ENCODE measurements at places on chromosomes 13 and 19. TPM values are rescaled to one million over a fixed set of nuclear protein-coding genes. Genes with fewer than 3 reads are reported as not detected.

DNA sequence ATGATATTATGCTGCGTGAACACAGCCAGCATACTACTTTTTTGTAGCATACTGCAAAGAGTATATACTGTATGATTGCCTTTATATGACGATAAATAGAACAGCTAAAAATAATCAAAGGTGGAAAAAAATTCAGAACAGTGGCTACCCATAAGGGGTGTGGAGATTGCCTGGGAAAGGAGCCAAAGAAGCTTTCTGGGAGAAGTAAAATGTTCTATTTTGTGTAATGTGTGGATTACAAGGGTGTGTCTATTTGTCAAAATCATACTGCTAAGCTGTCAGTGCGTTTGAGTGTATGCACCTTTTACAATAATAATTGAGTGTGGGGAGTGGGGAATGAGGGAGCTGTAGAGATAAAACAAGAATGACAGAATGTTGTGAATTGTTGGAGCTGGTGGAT is 45.2 kb upstream of the MTIF3 start:
- DNase-seq: no peak

DNA sequence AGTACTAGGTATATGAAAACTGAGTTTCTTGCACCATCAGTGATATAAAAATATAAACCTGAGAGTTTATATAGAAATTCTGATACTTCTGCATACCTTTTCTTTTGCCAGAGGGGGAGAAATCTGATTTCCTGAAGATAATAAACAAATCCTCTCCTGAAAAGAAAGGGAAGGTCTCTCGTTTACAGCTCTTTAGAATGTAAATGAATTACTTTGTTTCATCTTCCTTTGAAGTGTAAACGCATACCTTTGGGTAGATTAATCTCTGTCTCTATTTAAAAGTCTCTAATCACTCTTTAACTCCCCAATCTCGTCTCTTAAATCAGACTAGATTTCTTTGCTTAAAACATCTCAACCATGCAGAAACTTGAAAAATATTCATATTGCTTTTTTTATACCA is 1092.9 kb downstream of the SLITRK5 start:
- no peak for DNase-seq

DNA sequence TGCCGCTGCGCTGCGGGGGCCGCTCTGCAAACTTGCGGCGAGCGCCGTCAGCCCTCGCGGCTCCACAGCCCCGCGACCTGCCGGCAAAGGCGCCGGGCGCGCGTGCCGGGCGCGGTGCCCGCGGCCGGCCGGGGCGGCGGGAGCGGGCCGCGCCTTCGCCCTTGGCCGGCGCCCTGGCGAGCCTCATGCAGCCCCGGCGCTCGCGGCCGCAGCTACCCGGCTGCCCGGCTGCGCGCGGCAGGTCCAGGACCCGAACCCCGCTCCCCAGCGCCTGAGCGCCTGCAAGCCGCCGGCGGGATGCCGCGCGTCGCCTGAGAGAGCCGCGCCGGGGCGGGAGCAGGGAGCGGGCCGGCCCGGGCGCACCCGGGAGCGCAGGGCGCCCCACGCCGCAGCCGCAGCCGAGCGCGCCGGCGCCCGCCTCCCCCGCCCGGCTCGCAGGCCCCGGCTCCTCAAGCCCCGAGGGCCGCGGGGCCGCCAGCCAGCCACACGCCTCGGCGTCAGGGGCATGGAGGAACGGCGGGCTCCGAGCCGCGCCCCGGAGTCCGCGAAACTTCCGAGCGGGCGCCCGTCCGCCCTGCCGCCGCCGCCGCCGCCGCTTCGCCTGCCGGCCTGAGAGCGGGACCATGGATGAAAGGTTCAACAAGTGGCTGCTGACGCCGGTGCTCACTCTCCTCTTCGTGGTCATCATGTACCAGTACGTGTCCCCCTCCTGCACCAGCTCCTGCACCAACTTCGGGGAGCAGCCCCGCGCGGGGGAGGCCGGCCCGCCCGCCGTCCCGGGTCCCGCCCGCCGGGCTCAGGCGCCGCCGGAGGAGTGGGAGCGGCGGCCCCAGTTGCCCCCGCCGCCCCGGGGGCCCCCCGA is 564 bp downstream of the HS6ST3 start:
- DNase-seq: no peak

- DNase-seq: no peak
These were observed 89.7 kb downstream of the ZAR1L start for GRCh38 chr13:32225481-32225931.

DNA sequence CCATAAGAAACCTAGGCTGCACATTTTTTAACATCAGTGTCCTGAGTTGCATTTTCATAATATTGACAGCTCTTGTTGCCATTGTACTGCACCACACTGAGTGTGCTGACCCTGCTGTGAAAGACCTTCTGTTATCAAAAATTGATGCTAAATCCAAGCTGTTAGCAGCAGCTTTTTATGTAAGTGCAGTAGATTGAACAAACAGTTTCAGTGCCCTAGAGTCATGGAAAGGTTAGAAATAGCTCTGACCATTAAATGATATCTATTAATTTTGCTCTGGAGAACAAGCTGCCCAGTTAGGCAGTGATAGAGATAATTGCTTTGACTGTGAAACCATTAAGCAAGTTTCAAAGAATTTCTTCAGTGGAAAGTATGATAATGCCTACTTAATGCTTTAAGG is 1289.2 kb upstream of the PCDH20 start:
- no peak for DNase-seq

DNA sequence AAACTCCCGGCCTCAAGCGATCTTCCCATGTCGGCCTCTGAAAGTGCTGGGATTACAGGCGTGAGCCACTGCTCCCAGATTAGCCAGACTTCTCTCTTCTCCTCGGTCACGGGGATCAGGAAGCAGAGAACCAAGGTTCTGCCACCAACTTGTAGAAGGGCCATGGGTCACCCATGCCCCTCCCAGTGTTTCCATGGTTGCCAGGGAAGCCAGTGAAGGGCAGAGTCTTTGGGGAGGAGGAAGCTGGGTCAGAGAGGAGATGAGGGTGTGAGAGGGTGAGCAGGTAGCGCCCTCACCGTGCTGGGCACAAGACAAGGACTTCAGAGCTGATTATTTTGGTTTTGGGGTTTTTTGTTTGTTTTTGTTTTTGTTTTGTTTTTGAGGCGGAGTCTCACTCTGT is 77.1 kb downstream of the GNG7 start:
- no peak for DNase-seq

- no peak for DNase-seq
These were observed 2.4 kb downstream of the PAK4 start for GRCh38 chr19:39127812-39128515.

DNA sequence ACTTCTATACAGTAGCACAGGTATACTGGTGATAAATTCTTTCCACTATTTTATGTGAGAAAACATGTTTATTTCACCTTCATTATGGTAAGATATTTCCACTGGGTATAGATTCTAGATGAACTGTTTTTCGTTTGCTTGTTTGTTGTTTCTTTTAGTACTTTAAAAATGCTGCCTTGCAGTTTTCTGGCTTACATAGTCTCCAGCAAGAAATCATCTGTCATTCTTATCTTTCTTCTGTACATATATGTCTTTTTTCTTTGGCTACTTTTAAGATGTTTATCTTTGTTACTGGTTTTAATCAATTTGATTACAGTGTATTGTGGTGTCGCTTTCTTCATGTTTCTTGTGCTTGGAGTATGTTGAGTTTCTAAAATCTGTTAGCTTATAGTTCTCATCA is 333.3 kb upstream of the HTR2A start:
- no peak for DNase-seq

DNA sequence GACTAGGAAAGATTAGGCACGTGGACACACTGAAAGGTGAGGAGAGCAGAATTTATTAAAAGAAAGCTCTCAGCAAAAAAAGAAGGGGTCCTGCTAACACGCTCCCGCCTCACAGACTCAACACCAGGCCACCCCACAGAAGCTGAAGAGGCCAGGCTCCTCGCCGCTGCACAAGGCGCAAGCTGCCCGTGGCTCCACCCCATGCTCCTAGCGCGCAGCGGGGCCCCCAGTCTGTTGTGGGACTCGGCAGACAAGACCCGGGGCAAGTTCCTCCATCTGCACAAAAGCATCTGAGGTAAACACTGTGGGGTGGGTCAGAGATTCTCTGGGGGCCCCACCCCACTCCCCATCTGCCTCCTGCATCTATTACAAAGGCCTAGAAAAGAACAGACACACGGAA is 1462.4 kb downstream of the EFNB2 start:
- DNase-seq: no peak

DNA sequence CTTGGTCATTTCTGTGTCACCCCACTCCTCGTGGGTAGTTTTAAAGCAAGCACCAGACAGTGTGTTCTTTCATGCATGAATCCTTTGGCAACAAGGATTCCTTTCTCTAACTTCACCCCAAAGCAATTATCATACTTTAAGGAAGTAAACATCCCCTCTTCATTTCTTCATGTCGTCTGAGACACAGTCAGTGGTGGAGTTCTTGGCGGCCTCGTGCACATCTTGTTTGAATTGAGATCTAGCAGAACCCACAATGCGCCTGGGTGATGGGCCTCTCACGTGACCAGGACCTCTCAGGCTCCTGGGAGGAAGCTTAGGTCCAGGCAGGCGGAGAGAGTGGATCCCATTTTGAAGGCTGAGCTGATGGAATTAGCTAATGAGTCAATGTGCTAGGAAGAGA is 2.6 kb downstream of the ACSBG2 start:
- DNase-seq: no peak

- no peak for DNase-seq
These were observed 211.0 kb downstream of the EFNB2 start for GRCh38 chr13:106324444-106324843.

DNA sequence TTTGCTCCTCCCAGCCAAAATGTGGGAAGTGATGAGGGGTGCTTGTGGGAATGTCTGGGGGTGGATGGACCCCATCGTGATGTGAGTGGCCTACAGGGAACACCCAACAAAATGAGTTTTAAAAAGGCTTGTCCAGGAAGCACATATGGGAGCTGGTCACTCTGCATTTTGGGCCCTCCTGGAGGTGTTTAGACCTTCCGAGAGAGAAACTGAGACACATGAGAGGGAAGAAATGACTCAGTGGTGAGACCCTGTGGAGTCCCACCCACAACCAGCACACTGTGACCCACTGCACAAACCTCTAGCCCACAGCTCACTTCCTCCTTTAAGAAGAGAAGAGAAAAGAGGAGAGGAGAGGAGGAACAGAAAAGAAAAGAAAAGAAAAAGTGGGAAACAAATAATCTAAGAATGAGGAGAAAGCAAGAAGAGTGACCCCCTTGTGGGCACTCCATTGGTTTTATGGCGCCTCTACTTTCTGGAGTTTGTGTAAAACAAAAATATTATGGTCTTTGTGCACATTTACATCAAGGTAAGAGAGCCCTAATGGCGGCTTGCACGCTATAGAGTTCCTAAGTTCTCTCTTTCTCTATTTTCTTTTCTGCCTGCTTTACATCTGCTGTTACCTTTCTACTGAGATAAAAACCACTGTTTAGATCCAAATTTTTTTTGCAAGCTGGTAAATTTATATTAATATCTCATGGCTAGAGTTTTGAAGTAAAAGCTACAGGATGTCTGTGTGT is 13.3 kb upstream of the LILRB1 start:
- DNase-seq: no peak

Gene LILRB4
- 9.6 TPM for total RNA-seq

Gene LILRB2
- 2.6 TPM for total RNA-seq

- no peak for DNase-seq
These were observed 5.5 kb upstream of the IFI30 start for GRCh38 chr19:18167975-18168645.

Gene SOX1
- total RNA-seq: 4.8 TPM

GRCh38 chr13:48578516-48579164 is 45.8 kb upstream of the RCBTB2 start:
- no peak for DNase-seq

GRCh38 chr13:99399623-99399974 is 92.4 kb upstream of the GPR183 start:
- no peak for DNase-seq

DNA sequence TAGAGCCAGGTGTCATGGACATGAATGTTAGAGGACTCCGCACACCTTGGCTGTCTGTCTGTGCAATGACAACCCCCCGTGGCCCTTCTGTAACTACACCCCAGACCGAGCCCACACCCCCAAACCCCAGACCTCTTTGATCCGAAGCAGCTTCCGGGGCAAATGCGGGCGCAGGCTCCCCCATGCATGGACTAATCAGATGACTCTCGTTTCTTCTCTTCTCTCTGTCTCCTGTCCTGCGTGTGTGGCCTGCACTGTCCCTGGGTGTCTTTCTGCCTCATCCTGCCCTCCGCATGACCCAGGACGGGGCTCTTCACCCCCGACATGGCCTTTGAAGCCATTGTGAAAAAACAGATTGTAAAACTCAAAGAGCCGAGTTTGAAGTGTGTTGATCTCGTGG is 38.9 kb downstream of the TMED1 start:
- DNase-seq: no peak

DNA sequence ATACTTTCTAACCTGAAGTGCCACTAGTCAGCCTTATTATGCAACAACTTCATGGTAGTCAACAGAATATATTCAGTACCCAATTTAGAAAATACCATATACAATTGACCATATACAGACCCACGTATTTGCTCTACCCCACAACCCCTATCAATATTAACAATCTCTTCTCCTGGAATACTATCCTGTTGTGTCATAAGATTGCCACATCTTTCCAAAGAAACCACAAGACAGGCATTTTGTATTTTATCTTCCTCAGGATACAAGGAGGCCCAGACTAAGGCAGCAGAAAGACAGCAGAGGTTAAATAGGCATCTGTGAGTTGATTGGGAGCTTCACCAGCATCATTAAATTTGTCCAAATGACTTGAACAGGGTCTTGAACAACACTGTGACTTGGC is 4.5 kb downstream of the SPART start:
- DNase-seq: no peak

Gene ZNF44
- total RNA-seq: 10.6 TPM

- DNase-seq: peak; percentile 61
These were observed at the start of gene FARP1 for GRCh38 chr13:98142380-98143156. Gene FARP1, plus strand, starts transcription at chr13:98143094. Its CDS starts 70,149 bp downstream, at chr13:98213243.

GRCh38 chr13:32595306-32595705 is 9.1 kb downstream of the PDS5B start:
- no peak for DNase-seq

Gene KPTN
- 15.6 TPM for total RNA-seq
